Left colon (tissue), 2 donors: ENCODE measurements at places on chromosomes 1 and 21. TPM values are rescaled to one million over a fixed set of nuclear protein-coding genes. Genes with fewer than 3 reads are reported as not detected.

Gene LCE3E
- not detected for total RNA-seq

Gene LMX1A
- total RNA-seq = 0.73 TPM

DNA sequence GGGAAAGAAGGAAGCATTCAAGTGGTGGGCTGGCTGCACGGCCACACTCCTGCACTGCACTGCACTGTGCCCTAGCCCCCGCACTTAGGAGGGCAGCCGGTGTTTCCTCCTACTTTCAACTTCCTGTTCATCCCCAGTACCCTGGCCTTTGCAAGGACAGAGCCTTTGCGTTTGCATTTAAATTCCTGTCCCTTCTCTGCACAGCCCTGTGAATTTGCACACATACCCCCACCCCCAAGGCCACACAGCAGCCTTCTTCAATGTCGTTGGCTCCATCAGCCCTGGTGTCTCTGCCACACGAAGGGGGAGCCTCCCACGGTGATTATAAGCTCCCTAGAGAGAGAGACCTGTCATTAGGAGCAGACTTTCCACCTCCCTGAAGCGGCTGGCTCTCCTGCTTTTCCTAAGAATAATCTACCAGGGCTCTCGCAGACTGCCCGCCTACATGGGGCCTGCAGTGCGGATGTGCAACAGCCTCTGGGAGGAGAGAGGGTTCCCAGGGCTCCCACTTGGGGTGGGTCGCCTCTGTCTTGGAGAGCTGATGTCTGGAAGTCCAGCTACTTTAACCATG lies 13.2 kb upstream of the SLC45A3 start:
- DNase-seq = no peak

Gene CD52
- 12.9 TPM for total RNA-seq

- DNase-seq = no peak
Measured at GRCh38 chr21:44548922-44549321, 2.4 kb downstream of the KRTAP10-2 start.

Gene HTR6
- total RNA-seq = not detected

DNA sequence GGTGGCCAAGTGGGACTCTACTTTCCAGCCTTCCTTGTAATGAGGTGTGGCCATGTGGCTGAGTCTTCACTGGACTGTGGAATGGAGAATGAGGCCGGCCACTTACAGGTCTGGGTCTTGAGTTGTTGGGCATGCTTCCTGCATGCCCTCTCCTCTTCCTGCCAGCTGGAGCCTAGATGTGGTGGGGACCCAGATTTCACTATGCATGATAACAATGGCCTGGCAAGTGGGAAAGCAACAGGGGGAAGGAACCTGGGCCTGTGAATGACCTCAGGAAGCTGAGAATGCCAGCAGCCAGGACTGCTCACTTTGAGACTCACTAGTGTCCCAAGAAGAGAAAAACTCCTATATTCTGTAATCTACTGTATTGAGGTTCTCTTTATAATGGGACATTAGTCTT lies 8.5 kb upstream of the SLC26A9 start:
- DNase-seq = no peak

- no peak for DNase-seq
Measured at GRCh38 chr1:151995774-151996173, 2.1 kb upstream of the S100A10 start.

DNA sequence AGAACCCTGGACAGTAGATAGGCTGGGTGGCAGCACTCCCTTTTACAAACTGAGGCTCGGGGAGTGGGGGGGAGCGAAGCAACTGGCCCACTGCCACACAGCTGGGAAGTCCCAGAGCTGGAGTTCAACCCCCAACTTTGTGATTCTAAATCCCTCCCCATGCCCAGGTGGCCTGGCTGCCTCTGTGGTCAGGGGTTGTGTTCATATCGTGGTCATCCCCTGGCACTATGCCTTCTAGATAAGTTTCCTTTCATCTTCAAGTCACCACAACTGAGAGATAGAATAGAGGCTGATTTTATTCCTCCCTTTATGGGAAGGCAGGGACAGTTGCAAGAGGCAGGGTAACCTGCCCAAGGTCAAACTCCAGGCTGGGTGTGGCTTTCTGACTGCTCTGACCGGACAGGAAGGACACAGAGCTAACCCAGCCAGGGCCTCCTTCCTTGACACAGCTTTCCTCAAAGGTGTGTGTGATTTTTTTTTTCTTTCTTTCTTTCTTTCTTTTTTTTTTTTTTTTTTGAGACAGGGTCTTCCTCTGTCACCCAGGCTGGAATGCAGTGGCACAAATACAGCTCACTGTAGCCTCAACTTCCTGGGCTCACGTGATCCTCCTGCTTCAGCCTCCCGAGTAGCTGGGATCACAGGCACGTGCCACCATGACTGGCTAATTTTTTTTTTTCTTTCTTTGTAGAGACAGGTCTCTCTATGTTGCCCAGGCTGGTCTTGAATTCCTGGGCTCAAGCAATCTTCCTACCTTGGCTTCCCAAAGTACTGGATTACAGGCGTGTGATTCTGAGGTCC lies 18.4 kb upstream of the TNFRSF1B start:
- DNase-seq = peak; percentile 95

- no peak for DNase-seq
Measured at GRCh38 chr1:156429313-156430060, 60.5 kb downstream of the RHBG start.

Gene ATP1A4
- not detected for total RNA-seq

DNA sequence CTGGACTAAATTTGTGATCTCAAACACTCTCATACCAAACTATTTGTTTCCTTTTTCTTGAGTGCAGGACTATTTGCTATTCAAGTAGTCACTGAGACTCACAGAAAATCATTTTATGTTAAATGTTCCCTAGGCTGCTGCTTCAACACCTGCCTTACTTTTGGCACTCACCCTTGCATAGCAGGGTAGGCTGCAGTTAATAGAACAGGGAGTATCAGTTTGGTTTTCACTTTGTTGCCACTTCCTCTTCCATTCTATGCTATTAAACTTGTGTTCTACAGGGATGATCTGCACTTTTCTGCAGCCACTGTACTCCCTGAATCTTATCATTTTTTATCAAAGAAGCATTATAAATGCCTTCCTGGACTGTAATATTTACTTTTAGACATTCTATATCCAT lies 148.7 kb upstream of the PRMT6 start:
- no peak for DNase-seq

Gene KCNJ9
- total RNA-seq = not detected

Gene CD5L
- 0.27 TPM for total RNA-seq

- DNase-seq = no peak
Measured at GRCh38 chr1:7295946-7296345, 475.1 kb upstream of the VAMP3 start.
